ENCODE measurements at places on chromosomes 5 and 9.

DNA sequence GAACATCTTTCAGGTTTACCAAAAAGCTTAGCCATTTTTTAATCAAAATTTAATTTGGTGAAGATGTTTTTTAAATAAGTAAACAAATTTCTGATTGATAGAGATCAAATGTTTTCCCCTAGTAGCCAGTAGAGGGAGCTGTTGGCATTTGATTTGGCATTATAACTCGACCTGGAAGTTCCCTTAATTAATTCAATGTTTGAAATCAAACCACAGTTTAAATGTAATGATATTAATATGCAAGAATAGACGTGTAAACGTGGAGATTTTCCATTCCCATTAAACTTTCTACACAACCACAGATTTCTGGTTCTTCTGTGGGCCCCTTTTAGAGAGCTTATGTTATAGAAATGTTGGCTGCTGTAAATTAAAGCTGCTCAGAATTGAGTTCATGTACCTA, 148.1 kb upstream of the MPDZ start:
- H3K27me3 ChIP-seq = no peaks in the 10 kb centered on the region
- no peaks in the 10 kb centered on the region for H3K36me3 ChIP-seq
- no peaks in the 10 kb centered on the region for H3K4me1 ChIP-seq
- no peak for DNase-seq
- H3K4me3 ChIP-seq = no peak overlapping the region

GRCh38 chr5:37715992-37716391, 123.8 kb downstream of the GDNF start:
- no peak for DNase-seq
- no peaks in the 10 kb centered on the region for H3K36me3 ChIP-seq
- no peak overlapping the region for H3K27ac ChIP-seq

DNA sequence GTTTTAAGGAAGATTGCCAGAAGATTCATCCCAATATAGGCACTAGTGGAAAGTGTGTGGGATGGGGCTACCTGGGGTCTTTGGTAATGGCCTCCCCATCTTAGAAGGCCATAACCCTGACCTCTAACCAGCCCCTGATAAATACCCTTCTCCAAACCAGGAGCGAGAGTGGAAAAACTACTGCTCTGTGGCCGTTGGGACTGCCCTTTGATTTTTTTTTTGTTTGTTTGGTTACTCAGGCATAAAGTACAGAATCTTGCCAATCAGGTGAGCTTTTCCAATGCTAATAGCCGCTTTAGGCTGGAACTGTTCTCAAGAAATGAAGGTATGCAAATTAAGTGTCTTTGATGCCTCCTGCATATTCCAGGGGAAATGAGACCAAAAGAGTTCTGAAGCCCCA, 153.7 kb downstream of the ADAMTS12 start:
- no peak for DNase-seq
- no peaks in the 10 kb centered on the region for H3K27me3 ChIP-seq
- no peaks in the 10 kb centered on the region for H3K4me1 ChIP-seq
- H3K4me3 ChIP-seq = no peak overlapping the region
- H3K36me3 ChIP-seq = no peaks in the 10 kb centered on the region

DNA sequence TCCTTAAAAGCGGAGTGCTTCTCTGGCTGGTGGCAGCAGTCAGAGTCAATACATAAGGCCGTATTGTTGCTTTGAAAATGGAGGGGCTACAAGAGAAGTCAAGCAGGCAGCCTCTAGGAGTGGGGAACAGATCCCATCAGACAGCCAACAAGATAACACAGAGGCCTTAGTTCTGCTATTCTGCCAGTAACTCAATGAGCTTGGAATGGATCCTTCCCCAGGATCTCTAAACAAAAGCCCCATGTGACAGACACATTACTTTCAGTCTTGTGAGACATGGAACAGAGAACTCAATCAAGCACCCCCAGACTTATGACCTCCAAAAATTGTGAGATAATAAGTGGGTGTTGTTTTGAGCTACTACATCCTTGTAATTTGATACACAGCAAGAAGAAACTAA, 158.6 kb downstream of the RFX3 start:
- H3K4me3 ChIP-seq = no peak overlapping the region
- H3K27me3 ChIP-seq = no peaks in the 10 kb centered on the region
- H3K36me3 ChIP-seq = no peaks in the 10 kb centered on the region
- H3K27ac ChIP-seq = no peak overlapping the region
- no peaks in the 10 kb centered on the region for H3K4me1 ChIP-seq

DNA sequence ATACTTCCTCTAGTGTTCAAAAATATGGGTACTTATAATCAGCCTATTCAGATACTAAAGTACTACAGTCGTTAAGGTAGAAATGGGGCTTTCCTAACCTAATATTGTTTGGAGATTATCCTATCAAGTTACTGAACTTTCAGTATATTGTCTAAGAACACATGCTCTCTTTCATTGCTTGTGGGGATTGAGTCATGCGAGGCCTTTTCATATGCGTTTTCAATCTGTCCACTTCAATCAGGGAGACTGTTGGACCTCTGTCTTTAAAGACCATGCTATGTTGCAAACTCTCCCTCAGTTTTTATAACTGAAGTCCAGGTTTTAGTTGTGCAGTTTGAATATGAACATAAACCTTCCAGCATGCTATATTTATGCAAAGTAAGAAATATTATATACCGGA, 15.0 kb downstream of the PRR16 start:
- H3K36me3 ChIP-seq = no peaks in the 10 kb centered on the region
- H3K27ac ChIP-seq = no peak overlapping the region
- no peaks in the 10 kb centered on the region for H3K4me1 ChIP-seq
- no peaks in the 10 kb centered on the region for H3K27me3 ChIP-seq

- no peak overlapping the region for H3K4me3 ChIP-seq
- no peaks in the 10 kb centered on the region for H3K27me3 ChIP-seq
- H3K36me3 ChIP-seq = no peaks in the 10 kb centered on the region
- H3K27ac ChIP-seq = no peak overlapping the region
- no peak for DNase-seq
Observed at GRCh38 chr5:10320793-10321192, 13.1 kb upstream of the CMBL start.

- H3K27ac ChIP-seq = no peak overlapping the region
- H3K36me3 ChIP-seq = no peaks in the 10 kb centered on the region
- peaks cover 55% of the 10 kb centered on the region for H3K4me1 ChIP-seq
- no peak for DNase-seq
- peaks cover 21% of the 10 kb centered on the region for H3K27me3 ChIP-seq
Observed at GRCh38 chr9:126615791-126616447, 2.2 kb downstream of the LMX1B start.

- DNase-seq = no peak
- H3K4me1 ChIP-seq = no peaks in the 10 kb centered on the region
- H3K27ac ChIP-seq = no peak overlapping the region
- H3K27me3 ChIP-seq = no peaks in the 10 kb centered on the region
- H3K36me3 ChIP-seq = no peaks in the 10 kb centered on the region
Observed at GRCh38 chr5:119862619-119863018, 233.3 kb downstream of the FAM170A start.

GRCh38 chr5:125554355-125554754, 807.9 kb upstream of the ZNF608 start:
- H3K27me3 ChIP-seq = no peaks in the 10 kb centered on the region
- no peak overlapping the region for H3K4me3 ChIP-seq
- no peak overlapping the region for H3K27ac ChIP-seq
- H3K4me1 ChIP-seq = peaks cover 17% of the 10 kb centered on the region
- no peaks in the 10 kb centered on the region for H3K36me3 ChIP-seq

GRCh38 chr5:135833961-135834638, 363 bp upstream of the SLC25A48 start:
- no peak for DNase-seq
- H3K4me3 ChIP-seq = peak overlapping the region; percentile 61
- no peaks in the 10 kb centered on the region for H3K36me3 ChIP-seq
- H3K27ac ChIP-seq = no peak overlapping the region

- no peaks in the 10 kb centered on the region for H3K4me1 ChIP-seq
- H3K27ac ChIP-seq = no peak overlapping the region
- no peaks in the 10 kb centered on the region for H3K36me3 ChIP-seq
- no peak for DNase-seq
- no peak overlapping the region for H3K4me3 ChIP-seq
Observed at GRCh38 chr5:93192087-93192486, 388.9 kb downstream of the NR2F1-AS1 start.

- no peak for DNase-seq
- H3K27ac ChIP-seq = no peak overlapping the region
- no peaks in the 10 kb centered on the region for H3K36me3 ChIP-seq
- H3K27me3 ChIP-seq = no peaks in the 10 kb centered on the region
Observed at GRCh38 chr5:12323637-12324229, 419.5 kb upstream of the CTNND2 start.

GRCh38 chr5:175464074-175464941, 14.1 kb upstream of the SFXN1 start:
- DNase-seq = no peak
- H3K4me1 ChIP-seq = peaks cover 25% of the 10 kb centered on the region
- no peak overlapping the region for H3K4me3 ChIP-seq
- no peak overlapping the region for H3K27ac ChIP-seq
- no peaks in the 10 kb centered on the region for H3K27me3 ChIP-seq

GRCh38 chr5:41240985-41241384, 27.7 kb upstream of the C6 start:
- H3K4me1 ChIP-seq = no peaks in the 10 kb centered on the region
- H3K4me3 ChIP-seq = no peak overlapping the region
- H3K27me3 ChIP-seq = no peaks in the 10 kb centered on the region
- no peak for DNase-seq
- H3K27ac ChIP-seq = no peak overlapping the region

DNA sequence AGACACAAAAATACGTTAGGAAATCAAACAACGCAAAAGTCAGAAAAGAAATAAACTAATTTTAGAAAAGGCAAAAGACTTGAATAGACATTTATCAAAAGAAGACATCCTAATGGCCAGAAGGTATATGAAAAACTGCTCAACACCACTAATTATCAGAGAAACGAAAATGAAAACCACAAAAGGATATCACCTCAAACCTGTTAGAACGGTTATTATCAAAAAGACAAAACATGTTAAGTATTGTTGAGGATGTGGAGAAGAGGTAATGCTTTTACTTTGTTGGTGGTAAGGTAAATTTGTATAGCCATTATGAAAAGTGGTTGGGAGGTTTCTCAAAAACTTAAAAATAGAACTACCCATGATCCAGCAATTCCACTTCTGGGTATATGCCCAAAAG, 230.0 kb upstream of the RGMB start:
- H3K4me1 ChIP-seq = no peaks in the 10 kb centered on the region
- no peak for DNase-seq
- H3K27me3 ChIP-seq = no peaks in the 10 kb centered on the region
- no peak overlapping the region for H3K4me3 ChIP-seq
- no peaks in the 10 kb centered on the region for H3K36me3 ChIP-seq

- H3K4me3 ChIP-seq = no peak overlapping the region
- H3K27me3 ChIP-seq = no peaks in the 10 kb centered on the region
- DNase-seq = no peak
- H3K36me3 ChIP-seq = no peaks in the 10 kb centered on the region
- no peaks in the 10 kb centered on the region for H3K4me1 ChIP-seq
Observed at GRCh38 chr5:33379757-33380156, 61.0 kb upstream of the TARS1 start.

DNA sequence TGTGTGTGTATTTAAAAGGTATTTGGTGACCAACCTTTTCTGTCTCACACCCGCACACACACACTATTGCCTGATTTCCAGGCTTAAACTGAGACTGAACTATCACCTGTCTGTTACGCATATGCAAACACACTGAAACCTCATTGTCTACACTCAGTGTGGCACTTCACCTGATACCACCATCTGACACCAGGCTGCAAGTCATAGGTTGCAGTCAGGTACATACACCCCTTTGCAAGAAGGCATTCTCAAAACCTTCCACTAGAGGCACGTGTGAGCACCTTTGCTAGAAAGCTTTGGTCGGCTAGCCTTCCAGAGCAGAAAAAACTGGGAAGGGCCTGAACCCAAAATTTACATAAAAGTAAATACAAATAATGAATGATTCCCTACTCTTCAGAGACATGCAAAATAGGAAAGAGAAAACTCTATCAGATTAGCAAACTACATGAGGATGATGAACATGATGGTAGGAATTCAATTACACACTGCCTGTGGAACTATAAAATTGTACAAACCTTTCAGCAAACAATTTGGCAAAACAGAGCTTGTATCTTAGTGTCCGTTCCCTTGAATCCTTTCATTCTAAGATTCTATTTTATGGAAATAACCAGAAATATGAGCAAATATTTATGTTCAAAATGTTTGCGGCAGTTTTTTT, 5.9 kb upstream of the FOXD1 start:
- peaks cover 8% of the 10 kb centered on the region for H3K27me3 ChIP-seq
- H3K4me3 ChIP-seq = no peak overlapping the region
- H3K27ac ChIP-seq = no peak overlapping the region
- H3K36me3 ChIP-seq = no peaks in the 10 kb centered on the region

DNA sequence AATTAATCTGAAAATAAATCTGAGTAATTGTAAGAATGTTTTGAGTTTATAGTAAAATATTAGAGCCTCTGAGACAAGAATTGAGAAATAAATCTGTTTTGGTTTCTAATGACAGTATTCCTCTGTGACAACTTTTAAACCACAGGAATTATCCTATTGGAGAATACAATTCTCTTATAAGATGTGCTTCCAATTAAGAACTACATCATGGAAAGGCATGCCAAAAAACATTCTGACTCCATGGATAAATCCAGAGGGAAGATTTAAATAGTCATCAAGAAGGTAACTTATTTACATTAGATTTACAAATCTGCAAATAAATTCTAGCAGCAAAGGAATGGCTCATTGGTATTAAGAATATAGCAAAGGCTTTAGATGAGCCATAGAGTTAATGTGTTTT, 178.3 kb upstream of the ACOT12 start:
- H3K4me1 ChIP-seq = no peaks in the 10 kb centered on the region
- no peaks in the 10 kb centered on the region for H3K36me3 ChIP-seq
- DNase-seq = no peak
- no peaks in the 10 kb centered on the region for H3K27me3 ChIP-seq

DNA sequence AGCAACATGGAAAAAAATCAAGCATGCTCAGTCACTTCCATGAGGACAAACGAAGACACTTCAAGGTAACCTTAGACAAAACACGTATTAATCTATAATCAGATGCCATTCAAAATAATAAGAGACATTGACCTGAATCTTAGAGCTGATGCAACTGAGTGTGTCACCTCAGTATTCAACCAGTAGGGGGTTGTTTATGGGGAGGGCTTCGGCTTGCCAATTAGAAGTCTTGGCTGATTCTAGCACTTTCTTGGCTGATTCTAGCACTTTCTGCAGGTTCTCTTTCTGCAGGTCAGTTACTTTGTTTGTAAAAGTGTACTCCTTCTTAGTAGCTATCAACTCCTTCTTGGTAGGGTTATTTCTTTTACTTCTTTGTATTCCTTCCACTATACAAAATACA, 317.6 kb downstream of the ENC1 start:
- no peak for DNase-seq
- no peak overlapping the region for H3K27ac ChIP-seq
- H3K4me1 ChIP-seq = no peaks in the 10 kb centered on the region
- no peak overlapping the region for H3K4me3 ChIP-seq
- no peaks in the 10 kb centered on the region for H3K27me3 ChIP-seq

- peaks cover 4% of the 10 kb centered on the region for H3K4me1 ChIP-seq
- no peaks in the 10 kb centered on the region for H3K36me3 ChIP-seq
Observed at GRCh38 chr9:74887981-74888370, 255 bp upstream of the TRPM6 start.
